ENCODE measurements at places on chromosomes 13 and 19.

DNA sequence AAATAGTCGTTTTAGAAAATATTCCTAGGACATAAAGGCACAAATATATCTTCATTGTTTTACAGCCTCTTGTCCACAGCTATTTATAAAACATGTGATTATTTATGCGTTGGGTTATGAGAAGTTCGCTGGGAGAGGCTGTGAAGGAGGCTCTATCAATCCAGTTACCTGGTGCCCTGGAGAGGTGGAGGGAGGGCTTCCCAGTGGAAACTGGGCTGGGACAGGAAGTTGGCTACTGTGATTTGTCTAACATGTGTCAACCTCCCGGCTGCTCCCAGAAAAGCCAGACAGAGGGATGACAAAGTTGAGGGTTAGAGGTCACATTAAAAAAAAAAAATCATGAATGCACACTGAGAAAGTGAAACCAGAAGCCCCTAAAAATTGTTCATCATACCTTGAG is 346.5 kb downstream of the ZNF536 start:
- no peak for DNase-seq

GRCh38 chr19:45901912-45902650 is at the start of gene MYPOP:
Gene MYPOP (minus strand): TSS chr19:45902613. CDS start chr19:45901773, 840 bp downstream.
- no peak for DNase-seq

- DNase-seq: no peak
Measured at GRCh38 chr19:6677495-6677882, 7.5 kb upstream of the TNFSF14 start.

- DNase-seq: no peak
Measured at GRCh38 chr13:24661713-24662112, 18.5 kb upstream of the ATP12A start.

DNA sequence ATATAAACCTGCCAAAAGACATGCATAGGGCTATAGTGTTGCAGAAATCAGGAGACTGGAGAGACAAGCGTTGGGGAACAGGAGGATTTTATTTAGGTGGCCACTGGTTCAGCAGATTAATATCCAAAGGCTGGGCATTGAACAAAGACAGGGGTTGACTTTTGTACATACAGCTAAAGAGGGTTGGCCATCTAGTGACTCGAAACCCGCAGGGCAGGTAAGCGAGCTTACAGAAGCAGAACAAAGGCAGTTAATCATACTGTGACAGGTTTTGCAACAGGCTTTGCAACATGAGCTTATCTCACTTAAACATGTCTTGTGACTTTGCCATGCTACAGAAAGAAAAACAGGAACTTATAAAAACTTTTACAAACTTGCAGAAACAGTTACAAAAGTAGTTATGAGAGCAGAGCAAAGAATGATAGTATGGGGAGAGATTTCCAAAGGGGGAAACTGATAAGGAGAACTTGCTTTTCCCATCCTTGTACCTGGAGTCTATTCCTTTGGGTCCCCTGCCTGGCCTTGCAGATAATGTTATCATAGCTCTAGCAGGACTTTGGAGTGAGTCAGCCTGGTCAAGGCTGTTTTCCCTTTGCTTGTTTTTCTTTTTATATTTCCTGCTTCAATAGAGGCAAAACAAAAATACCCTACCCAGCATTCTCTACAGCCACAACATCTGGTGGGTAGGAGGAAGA is 234.2 kb downstream of the PCDH17 start:
- no peak for DNase-seq

GRCh38 chr13:30196025-30196424 is 111.3 kb downstream of the KATNAL1 start:
- DNase-seq: no peak

DNA sequence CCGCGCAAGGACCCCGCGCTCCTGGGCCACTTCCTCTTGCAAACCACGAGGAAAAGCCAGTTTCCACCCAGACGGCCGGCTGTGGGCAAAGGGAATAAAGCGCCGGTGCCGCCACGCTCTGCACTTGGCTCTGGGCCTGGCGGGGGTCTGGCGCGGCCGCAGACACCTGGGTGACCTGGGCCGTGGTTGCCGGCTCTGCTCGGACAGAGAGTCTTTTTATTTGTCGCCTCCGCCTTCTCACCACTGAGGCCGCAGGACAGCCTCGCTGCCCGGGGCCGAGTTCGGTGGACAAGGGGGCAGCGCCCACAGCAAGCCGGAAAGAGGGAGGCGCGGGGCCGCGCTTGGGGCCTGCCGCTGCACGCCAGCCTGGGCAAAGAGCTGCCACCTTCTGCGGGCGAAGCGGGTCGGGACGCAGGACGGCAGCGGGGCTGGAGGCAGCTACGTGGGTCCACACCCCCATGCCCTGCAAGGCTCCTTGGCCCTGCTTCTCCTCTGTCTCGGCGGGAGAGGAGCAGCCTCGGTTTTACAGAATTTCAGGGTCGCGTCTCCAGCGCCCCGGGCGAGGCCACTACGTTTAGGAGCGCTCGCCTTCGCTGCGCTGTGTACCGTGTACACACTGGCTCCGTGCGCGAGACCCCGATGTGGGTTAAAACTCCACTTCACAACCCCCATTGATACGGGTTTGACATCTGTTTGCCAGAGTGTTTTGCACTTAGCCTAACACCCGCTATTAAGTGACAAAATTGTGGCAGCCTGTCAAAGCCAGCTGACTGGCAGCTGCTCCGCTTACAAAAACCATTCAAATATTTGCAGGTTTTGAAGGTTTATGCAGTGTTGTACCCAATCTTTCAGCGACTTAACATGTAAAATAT is 13.0 kb upstream of the SOX1 start:
- DNase-seq: no peak

- no peak for DNase-seq
Measured at GRCh38 chr13:80278706-80279105, 62.2 kb downstream of the SPRY2 start.
